ENCODE measurements at places on chromosomes 1 and 21.
A peak's percentile ranks its signal among the peaks of the same experiment; 100 is the strongest.

DNA sequence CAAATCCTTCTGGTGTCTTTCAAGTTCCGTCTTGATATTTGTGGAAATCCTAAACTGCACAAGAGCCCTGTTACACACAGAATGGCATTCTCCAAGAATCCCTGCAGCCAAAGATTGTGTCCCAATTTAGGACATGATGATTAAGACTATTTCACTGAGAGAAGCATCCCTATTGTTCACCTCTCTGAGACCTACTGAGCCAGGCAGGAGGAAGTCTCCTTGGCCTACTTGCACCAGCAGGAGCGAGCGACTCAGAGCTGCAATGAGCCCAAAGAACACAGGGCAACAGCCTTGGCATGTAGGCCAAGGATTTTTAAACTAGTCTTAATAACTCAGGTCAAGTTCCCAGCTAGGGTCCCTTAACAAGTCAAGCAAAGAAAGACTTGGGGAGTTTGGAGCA, 79.4 kb upstream of the RUNX1 start:
- DNase-seq, result no peak

GRCh38 chr1:74530892-74531291, 18.5 kb upstream of the LRRC53 start:
- no peak for DNase-seq

DNA sequence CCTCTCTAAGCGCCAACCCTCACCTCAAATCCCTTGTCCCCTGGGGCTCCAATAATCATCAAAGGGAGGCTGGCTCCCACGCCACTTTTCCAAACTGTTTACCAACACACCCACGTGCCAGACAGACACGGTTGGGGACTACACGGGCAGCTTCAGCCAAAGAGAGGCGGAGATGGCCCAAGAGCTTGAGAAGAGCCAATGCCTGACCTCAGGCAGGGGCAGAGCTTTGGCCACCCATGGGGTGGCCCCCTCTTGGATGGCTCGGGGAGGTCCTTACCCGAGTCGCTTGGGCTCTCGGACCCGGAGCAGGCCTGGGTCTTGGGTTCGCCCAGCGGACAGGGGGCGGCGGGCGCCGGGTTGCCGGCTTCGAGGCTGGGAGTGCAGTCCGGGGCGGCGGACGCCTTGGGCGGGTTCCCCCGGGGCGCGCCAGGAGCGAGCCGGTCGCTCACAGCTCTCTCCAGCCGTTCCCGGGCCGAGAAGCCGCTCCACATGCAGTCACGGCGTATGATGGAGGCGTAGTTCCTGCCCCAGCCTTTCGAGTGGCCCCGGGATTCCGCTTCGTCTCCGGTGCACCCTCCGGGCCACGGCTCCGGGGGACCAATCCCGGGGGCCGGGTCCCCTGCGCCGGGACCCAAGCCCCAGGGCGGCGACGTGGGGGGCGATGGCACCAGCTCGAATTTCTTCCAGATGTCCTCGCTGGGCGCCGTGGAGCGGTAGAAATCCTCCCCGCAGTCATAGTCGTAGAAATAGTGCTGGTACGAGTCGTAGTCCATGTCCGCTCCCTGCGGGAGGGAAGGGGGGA, 854 bp downstream of the MYCL start:
- DNase-seq, result no peak

GRCh38 chr1:209756615-209757445, 977 bp downstream of the TRAF3IP3 start:
- DNase-seq, result peak; percentile 75

- DNase-seq, result peak; percentile 80
These were observed 19.5 kb downstream of the STK40 start for GRCh38 chr1:36366091-36366661.
